Hematopoietic multipotent progenitor cell (in vitro differentiated cells): ENCODE measurements at places on chromosomes 3 and 15.
A peak's percentile ranks its signal among the peaks of the same experiment; 100 is the strongest.

DNA sequence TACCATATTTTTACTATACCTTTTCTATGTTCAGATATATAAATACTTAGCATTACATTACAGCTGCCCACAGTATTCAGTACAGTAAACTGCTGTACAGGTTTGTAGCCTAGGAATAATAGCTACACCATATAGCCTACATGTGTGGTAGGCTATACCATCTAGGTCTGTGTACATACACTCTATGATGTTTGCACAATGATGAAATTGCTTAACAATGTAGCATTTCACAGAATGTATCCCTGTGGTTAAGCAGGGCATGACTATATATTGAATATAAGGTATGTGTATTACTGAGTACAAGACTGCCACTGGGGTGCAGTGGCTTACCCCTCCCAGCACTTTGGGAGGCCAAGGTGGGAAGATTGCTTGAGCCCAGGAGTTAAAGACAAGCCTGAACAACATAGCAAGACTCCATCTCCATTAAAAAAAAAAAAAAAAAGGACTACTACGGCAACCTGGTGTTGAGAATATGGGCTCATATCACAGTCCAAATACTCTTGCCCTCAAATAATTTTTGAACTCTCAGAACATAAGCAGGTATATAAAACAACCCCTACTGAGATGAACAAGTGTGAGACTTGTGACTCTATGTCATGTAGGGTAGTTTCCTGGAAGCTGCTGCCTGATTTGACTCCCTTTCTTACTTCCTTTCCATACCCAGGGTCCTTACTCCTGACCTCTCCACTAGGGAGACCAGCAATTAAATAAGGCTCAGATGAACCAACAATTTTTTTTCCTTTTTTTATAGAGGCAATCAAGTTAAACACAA lies 4.8 kb downstream of the PPP1R14D start:
- no peak for DNase-seq

DNA sequence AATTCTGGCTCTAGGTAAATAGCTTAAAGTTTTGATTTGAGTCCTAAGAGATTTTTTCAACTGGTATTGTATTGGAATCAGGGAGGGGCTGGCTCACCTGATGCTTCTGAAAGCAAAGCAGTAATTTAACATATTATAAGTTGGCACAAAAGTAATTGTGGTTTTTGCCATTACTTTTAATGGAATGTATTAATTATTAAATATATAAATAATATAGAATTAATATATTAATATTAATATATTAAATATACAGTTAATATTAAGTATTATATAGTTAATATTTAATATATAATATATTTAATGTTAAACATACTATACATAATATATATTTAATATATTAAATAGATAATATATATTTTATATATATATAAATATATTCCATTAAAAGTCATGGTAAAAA lies 10.4 kb downstream of the RSRC1 start:
- DNase-seq: no peak

- no peak for DNase-seq
These were observed 1.0 kb upstream of the MELTF start for GRCh38 chr3:197030379-197031314.

GRCh38 chr3:111584744-111585143 lies 10.4 kb downstream of the ZBED2 start:
- DNase-seq: no peak

DNA sequence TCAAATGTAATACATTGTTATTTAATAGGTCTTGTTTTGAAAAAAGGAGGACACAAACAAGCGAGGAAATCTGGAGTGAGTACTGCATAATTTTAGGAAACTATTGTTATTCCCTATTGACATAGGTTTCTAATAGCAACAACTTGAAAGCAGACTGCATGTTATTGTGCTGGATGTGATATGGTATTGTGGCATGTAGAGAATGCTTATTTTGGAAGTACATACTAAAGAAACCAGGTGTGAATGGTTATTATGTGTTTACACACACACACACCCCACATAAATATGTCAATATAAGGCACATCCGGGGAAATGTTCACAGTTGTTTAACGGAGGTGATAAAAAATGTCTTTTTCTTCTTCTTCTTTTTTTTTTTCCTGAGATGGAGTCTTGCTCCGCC lies 5.9 kb upstream of the MORF4L1 start:
- no peak for DNase-seq

DNA sequence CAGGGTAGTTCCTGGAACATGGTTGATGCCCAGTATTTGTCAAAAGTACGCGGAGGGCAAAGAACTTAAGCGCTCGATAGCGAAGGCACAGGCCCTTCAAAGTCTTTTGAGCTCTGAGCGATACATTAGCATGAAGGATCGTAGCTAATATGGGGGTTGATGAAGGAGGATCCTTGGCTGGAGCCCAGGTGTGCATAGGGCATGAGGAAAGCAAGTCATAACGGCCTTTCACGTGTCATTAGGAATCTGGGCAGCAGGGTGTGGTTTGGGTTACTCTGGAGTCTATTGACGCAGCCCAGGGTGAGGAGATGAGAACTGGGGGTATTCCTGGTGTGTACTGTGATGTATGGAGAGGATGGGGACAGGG lies 31.7 kb downstream of the SPINK8 start:
- DNase-seq: no peak

DNA sequence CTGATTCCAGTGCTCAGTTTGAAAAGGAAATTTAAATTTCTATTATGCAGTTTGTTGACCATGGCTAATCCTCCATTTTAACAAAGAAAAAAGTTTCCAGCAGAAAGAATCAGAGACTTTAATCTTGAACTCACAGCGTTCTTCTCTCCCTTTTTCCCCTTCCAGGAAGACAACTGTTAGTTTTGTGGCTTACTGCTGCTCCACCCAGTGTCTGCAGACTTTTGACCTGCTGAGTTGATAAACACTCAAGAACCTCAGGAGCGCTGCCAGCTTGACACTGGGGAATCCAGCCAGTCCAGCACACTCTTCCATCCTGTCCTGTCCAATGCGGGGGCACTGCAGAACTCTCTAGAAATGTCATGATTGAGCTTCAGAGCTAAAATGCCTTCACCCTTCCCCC lies 134.6 kb downstream of the LRRC28 start:
- no peak for DNase-seq

- no peak for DNase-seq
These were observed 5.7 kb downstream of the TTBK2 start for GRCh38 chr15:42914728-42915497.

GRCh38 chr15:101698314-101698713 lies 26.0 kb downstream of the TARS3 start:
- DNase-seq: no peak

DNA sequence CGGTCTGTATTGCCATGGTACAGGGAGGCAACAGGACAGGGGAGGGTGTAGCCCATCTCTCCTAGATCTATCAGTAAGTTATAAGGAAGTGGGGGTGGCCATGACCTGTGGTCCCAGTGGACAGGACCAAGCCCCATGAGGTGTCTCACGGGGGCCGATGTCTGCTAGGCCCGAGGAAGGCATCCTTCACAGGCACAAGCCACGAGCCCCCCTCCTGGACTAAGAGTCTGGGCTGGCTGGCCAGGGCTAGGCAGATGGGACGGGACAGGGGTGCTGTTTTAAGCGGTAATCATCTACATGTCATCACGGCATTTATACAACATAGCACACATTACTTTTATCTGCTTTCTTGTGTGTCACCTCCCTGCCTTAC lies 2.6 kb upstream of the TBC1D2B start:
- DNase-seq: no peak

GRCh38 chr3:157746391-157746790 lies 243.2 kb upstream of the VEPH1 start:
- DNase-seq: no peak

DNA sequence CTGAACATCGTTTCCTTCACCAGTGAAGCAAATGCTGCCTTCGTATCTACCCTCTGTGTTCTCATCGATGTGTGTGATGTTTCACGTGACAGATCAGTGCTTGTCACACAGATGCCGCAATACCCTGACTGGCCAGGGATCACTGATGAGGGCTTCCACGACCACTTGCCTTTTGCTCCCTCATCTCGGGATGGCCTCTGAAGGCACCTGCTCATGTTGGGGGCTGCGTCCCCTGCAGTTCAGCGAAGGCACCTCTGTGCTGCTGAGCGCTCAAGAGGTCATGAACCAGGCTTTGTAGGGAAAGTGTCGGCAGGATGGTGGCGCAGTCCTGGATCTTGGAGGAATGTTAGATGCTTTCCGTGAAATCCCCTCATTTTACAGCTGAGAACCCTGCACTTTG lies 79.2 kb upstream of the KLF13 start:
- no peak for DNase-seq

- DNase-seq: no peak
These were observed 42.8 kb downstream of the NR2C2 start for GRCh38 chr3:14989943-14990779.

DNA sequence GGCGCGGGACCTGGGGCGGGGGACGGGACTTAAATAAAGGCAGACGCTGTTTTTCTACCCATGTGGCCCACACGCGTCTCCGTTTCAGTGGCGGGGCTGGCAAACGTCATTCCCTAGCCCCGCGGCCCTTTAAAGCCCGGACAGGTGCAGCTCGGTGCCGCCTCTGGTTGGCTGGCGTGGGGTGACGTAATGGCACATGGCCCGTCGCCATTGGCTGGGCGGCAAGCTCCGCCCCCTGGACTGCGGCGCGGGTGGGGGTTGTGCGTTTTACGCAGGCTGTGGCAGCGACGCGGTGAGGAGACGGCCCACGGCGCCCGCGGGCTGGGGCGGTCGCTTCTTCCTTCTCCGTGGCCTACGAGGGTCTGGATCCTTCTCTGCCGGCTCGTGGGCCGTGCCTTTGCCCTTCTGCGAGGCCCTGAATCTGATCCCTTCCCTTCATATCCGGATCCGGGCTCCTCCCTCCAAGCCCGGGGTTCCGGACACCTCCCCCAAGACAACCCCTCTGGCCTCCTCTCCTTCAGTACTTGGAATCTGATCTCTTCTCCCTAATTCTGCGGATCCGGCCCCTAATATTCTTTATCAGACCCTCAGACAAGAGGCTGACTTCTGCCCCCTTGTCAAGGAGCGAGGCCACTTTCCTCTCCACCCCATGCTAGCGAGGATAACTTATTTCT lies at the start of gene CRELD1:
TSS of gene CRELD1 (plus strand) at position 274 of the 674 bp plus-strand sequence. CDS start 605 bp downstream, outside the sequence.
- peak; percentile 95 for DNase-seq

DNA sequence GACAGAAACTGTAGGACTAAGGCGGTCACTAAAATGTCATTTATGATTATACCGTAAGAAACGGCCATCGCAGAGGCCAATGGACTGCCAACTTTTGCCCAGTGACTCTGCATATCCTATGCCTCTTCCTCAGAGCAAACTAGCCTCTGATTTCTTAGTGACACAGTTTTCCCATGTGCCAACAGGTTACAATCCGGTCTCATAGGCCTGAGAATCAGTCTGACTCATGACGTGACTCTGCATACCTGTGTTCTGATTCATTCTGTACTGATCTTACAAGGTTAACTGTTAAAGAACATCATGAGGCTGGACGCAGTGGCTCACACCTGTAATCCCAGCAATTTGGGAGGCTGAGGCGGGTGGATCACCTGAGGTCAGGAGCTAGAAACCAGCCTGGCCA lies 17.8 kb downstream of the RUBCN start:
- no peak for DNase-seq

DNA sequence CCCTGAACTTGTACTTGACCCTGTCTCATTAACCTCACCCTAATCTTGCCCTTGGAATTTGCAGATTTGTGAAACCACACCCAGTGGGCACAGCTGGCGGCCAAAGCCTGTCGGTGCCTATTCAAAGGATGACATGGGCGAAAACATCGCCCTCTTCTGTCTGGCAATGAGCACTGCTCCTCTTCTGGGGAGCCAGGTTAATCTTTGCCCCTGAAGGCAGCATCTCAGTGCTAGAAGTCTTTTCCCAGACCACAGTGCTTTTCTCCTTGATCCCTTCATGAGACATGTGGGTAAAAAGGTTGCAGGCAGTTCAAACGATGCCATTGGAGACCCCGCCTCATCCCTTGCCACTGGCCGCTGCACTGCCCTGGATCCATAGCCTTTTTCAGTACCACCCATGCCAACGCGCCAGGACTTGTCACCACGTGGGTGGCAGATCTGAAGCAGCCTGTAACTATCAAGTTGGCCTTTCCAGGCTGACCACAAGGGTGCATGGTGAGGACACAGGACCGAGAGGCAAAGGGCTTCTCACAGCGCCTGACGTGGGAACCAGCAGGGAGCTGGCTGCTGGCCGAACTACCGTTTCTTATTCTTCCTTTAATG lies 6.5 kb upstream of the DNASE1L3 start:
- peak; percentile 36 for DNase-seq

GRCh38 chr3:138097192-138098172 lies 17.9 kb downstream of the DZIP1L start:
- no peak for DNase-seq

- DNase-seq: no peak
These were observed 22.2 kb upstream of the GRIP2 start for GRCh38 chr3:14562121-14562890.

GRCh38 chr3:177615015-177615414 lies 417.7 kb upstream of the TBL1XR1 start:
- peak; percentile 86 for DNase-seq

DNA sequence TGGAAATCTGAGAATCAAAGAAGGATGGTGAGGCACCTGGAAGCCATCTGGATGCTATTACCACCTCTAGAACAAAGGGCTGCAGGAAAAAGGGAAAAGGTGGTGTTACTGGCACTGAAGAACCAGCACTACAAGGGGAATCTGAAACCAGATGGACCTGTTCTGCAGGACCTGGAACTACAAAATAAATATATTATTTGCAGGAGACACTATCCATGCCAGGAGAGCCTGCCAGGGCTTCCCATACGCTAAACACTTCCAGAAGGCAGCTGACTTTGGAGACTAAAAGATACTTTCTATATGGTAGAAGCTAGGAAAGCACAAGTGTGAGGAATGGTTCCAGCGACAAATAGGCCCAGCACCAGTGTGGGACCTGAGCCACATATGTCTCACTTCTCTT lies 83.4 kb upstream of the POU1F1 start:
- DNase-seq: no peak

- no peak for DNase-seq
These were observed 67.9 kb upstream of the CCDC54 start for GRCh38 chr3:107309312-107309711.

DNA sequence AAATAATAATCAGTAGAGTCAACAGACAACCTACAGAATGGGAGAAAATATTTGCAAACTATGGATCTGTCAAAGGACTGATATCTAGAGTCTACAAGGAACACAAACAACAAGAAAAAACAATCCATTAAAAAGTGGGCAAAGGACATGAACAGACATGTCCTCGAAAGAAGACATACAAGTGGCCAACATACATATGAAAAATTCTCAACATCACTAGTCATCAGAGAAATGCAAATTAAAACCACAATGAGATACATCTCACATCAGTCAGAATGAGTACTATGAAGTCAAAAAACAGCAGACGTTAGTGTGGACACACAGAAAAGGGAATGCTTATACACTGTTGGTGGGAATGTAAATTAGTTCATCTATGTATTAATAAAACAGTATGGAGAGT lies 33.7 kb downstream of the SLC2A2 start:
- DNase-seq: no peak

- no peak for DNase-seq
These were observed 106.3 kb upstream of the ABHD17C start for GRCh38 chr15:80588801-80589200.

DNA sequence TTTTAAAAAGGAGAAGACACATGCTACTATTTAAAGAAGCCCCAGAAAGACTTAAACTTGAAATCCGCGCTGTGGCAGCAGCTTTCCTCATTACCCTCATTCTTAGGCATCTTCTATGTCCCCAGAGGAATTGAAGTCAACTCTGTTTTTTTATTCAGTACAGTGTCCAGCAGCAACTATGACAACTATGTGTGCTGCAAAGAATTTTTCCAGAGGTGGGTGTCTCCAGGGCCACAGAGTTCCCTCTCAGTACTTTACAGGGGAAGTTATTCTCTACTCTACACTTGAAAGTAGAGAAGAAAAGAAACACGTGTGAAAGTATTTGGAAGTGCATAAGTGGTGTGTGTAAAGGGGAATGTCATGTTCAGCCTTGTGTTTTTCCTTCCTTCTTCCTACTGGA lies 32.0 kb downstream of the GATM start:
- DNase-seq: no peak
